ENCODE measurements at places on chromosomes 5 and 9.

DNA sequence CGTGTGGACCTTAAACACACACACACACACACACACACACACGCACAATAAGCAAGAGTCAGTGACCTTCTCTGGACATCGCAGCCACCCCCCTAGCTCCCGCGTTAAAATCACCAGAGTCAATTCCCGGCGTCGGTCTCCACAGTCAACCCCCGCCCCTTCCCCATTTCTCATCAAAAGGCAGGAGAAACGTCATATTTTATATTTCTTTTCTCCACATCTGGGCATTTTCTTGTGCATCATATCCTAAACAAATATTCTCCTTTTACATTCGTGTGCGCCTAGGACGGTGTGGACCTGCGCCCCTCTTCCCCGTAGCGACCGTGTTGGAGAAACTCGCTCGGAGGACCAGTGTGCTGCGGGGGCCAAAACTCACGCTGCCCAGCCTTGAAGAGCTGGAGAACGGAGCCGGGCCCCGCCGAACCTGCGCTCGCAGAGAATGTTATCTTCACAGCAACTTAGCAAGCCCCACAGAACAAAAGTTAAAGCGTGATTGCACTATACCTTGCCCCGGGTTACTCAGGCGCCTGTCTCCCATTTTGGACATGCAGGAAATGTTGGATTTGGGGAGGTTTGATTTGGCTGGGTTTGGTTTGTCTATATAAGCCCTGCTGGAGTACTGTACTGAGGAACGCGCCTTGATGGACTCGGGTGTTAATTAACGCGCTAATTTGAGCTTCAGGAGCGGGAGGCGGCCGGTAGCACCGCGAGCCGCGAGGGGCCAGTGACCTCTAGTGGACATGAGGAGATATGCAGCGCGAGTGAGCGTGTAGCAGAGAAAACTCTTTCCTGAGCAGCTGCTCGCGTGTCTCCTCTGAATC lies 192.4 kb downstream of the MEF2C start:
- peak; percentile 83 for DNase-seq

DNA sequence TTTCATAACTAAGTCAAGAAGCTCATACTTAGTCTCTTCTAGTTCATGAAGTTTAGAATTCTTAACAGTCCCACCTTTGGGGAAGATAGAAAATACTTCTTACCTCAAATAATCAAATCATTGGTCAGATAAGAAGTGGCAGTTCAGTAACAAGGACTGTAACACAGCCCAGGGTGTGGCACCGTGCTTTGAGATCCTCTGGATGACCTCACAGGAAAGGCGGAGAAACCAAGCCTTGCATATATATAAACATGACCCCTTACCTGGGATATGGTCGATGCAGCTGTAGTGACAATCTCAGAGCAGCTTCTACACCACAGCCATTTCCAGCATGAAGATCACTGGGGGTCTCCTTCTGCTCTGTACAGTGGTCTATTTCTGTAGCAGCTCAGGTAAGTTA lies at the start of gene SPINK7:
Gene SPINK7, plus strand, starts transcription at position 271 of the 400 bp plus-strand sequence. Its CDS starts 61 bp downstream, at position 332.
- no peak for DNase-seq

- DNase-seq, result peak; percentile 9
These were observed 110.0 kb downstream of the LURAP1L start for GRCh38 chr9:12884736-12885395.

GRCh38 chr5:119427060-119427459 lies 25.2 kb upstream of the HSD17B4 start:
- DNase-seq, result no peak

DNA sequence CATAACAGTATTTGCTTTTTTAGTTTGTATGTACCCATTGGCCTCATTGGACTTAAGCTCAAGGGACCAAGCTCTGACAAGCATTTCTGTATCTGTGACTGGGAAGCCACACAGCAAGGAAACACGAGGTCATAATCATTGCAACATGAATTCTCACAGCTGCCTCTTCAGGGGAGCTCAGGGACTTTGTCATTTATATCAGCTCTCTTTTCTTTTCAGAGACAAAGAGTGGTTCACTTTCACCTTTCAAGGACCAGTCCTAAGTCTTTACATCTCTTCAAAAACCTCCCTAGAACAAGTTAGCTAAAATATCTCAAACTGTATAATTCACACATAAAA lies 58.6 kb downstream of the ADAMTS12 start:
- no peak for DNase-seq

GRCh38 chr5:54063817-54064216 lies 246.6 kb downstream of the ARL15 start:
- DNase-seq, result peak; percentile 86

- no peak for DNase-seq
These were observed 64.6 kb upstream of the HAND1 start for GRCh38 chr5:154542581-154542980.

GRCh38 chr9:91164724-91165520 lies 196.8 kb downstream of the AUH start:
- DNase-seq, result no peak

DNA sequence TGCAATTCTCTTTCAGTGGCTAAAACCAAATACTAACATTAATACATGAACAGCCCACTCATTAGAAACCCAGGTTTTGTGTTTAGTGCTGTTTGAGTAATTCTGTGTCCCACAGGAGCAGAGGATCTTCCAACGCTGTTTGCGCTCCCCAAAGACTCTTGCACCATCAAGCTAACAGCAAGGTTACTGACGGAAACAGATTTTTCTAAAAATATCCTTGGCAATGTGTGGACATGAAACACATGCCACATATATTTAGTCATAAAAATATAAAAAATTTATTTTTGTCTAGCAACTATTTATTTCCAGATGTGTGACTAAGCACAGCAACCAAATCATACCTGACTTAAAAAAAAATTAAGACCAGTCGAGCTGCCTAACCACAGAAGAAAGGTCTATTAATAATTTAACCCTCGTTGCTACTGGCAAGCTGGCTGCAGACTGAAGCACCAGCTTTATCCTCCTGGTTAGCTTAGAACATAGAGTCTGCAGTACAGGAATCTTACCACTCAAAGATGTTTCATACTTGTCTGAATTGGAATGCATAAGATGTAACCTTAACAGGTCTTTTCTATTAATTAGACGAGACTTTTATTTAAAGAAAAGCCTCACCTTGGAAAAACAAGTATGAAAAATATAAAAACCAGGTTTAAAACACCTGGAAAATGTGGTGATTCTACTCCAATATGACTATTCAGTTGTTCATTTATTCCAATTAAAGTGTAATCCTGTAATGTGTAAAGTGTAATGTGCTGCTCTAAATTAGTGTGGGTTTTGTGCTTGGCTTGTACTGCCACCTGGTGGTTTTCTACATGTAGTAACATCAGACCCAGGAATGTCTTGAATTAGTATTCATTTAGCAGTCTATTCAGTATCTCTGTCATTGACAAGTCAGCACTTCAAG lies 272.5 kb downstream of the EPB41L4A start:
- peak; percentile 80 for DNase-seq

GRCh38 chr9:83271665-83272071 lies 208.7 kb upstream of the RASEF start:
- peak; percentile 57 for DNase-seq

- no peak for DNase-seq
These were observed 1.7 kb downstream of the TRPM3 start for GRCh38 chr9:71119746-71120145.

- DNase-seq, result peak; percentile 41
These were observed 499 bp downstream of the FBLL1 start for GRCh38 chr5:168529374-168530234.

DNA sequence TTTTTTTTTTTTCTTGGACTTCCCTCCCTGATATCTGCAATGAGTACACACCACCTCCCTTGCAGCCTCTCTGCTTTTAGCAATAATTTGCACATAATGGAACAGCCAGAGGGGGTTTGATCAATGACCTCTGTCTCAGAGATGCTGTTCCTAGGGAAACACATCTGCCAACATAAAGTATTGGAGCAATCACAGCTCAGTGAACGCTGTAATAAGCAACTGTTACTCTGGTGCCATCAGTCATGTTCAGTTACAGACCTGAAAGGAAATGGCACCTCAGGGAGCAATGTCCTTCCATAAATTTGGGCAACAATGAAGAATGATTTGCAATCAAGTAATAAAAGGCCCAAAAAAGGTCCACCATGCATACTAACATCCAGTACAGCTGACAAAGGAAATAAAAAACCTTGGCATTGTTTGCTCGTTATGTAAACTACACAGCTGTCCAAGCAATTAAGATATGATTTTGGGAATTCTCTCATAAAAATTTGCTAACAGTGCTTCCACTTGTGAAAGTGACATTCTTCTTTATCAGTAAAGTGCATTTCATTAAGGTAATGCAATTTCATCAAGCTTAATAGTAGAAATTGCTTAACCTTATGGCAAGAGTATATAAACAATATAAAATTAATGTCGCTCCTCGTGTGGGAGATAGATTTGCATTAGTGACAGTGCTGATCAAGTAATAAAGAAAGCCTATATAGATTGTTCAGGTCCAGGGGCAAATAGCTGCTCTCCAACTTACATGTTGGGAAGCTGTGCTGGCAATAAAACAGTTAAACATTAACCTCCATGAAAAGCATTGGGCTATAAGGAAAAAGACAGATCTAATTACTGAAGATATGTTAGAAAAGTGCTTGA lies 167.8 kb downstream of the RASEF start:
- DNase-seq, result no peak

DNA sequence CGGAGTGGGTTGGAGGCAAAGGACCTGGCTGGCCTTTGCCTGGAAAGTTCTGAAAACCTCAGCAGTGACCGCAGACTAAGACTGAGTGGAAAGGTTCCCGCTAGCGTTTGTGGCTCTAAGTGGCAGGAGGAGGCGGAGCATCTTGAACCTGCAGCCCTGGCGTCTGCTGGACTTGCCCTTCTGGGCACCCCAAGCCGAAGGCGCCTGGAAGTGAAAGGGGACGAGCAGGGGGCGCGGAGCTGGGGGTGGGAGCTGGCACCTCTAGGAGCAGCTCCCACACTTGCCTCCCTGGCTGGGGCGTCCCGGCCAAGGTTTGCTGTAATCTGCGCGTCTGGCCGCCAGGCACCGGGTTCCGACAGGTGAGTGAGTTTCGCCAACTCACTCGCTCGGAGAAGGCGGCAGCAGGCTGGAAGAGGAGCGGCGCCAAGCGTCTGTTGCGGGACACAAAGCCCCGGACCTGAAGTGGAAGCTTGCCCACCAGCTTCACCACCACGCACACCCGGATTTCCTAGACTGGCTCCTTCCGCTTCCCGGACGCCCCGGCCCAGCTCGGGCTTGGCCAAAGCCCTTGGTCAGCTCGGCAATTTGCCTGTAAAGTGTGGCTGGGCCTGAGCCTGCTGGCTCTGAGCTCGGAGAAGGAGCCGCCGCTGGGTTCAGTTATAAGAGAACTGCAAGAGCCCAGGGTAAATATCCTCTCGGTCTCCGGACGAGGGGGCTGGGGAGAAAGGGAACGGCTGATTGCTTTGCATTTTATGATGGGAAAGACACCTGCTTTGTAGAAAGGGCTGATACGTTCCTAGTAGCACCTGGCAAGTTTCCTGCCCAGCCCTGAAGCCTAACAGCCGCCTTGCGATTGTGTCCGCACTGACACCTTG lies at the start of gene GNA14:
Gene GNA14, minus strand, starts transcription at position 89 of the 875 bp plus-strand sequence. CDS start 529 bp downstream, outside the sequence.
- DNase-seq, result peak; percentile 60

GRCh38 chr5:176996780-176997179 lies 9.8 kb downstream of the UIMC1 start:
- peak; percentile 6 for DNase-seq

- no peak for DNase-seq
These were observed 18.7 kb upstream of the WDR38 start for GRCh38 chr9:124834591-124834990.
